ENCODE measurements at places on chromosomes 3 and 15.

- no peak for DNase-seq
These were observed 289.9 kb downstream of the GAP43 start for GRCh38 chr3:115913069-115913686.

GRCh38 chr3:184423561-184423960, 43.7 kb downstream of the CHRD start:
- no peak for DNase-seq

- DNase-seq: no peak
These were observed 580.2 kb downstream of the NLGN1 start for GRCh38 chr3:173977747-173978146.

GRCh38 chr15:42165106-42165505, 8.7 kb upstream of the PLA2G4F start:
- no peak for DNase-seq

GRCh38 chr3:131110087-131110486, 83.4 kb downstream of the NEK11 start:
- DNase-seq: peak; percentile 7

DNA sequence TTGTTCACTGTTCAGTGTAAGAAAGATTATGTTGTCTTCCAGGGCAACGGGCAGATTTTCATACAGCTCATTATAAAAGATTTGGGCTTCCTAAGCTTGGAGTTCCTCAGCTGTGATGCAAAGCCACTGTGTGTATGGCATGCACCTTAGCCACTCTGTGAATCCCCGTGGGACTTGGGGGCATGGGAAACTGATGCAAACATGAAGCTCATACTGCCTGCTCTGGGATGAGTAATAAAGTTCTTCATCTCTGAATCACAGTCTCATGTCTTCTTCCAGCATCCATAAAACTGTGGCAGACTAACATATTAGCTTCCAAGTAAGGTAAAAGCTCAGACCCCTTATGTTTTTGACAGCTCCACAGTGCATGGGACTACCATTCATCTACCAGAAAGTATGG, 154.3 kb upstream of the RORA start:
- no peak for DNase-seq

DNA sequence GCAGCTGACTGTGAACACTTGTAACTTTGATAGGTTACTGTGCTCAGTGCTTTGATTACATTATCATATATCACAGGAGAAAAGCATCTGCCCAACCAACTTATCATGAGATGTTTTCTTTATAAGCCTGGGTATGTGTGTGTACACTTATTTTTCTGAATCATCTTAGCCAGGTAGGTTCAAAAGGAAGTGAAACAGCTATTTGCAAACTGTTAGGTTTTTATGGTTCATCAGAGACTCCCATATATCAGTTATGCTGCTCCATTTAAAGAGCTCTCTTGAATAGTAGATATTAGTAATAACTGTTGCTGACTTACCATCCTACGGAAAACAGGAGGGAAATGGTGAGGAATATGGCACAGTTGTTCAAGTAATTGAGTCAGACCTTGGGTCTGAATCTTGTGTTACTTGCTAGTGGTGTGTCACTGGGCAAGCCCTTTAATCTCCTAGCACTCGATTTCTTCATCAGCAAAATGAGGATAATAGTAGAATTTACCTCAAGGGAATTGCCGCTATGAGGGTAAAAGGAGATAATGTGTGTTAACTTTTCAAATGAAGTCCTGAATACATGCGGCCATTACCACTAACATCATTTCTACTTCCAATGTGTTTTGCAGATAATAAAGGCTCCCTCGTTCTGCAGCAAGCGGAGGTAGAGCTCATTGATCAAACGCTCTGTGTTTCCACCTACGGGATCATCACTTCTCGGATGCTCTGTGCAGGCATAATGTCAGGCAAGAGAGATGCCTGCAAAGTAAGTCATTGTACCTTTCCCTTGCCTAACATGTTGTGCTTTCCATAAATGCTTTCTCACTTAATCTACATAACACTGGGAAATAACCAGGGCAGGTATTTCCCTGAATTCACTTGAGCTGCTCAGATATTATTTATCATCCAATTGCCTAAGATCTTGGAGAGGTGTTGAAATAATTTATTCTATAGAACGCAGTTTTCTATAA, 7.8 kb upstream of the C3orf52 start:
- no peak for DNase-seq

GRCh38 chr3:55615694-55616295, 128.7 kb upstream of the WNT5A start:
- no peak for DNase-seq

GRCh38 chr3:2656806-2657777, 453.1 kb downstream of the IL5RA start:
- DNase-seq: no peak

- no peak for DNase-seq
These were observed 178.8 kb downstream of the POTEB3 start for GRCh38 chr15:21261396-21261964.

GRCh38 chr3:71902258-71903111, 117.5 kb upstream of the PROK2 start:
- no peak for DNase-seq

- DNase-seq: no peak
These were observed 121.1 kb upstream of the NANOGP8 start for GRCh38 chr15:35206060-35206675.

GRCh38 chr15:92648190-92648875, 7.2 kb downstream of the FAM174B start:
- DNase-seq: no peak

DNA sequence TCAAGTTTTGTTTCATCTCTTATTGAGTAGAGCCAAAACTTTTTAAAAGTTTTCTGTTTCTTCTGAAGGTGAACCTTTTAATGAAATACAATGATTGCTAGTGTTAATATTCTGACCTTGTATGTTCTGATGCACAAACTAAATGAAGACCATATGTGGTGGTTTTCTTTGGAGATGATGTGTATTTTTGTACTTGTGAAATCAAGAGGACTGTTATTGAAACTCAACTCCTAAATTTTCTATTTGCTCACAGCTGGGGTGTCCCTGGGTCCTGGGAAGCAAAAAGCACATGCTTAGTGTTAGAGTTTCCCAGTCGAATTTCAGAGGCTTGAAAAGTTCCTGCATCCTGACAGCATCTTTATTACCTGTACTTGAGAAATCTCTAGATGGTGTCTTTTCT, 1185.8 kb upstream of the ALCAM start:
- DNase-seq: no peak

GRCh38 chr15:32979710-32980109, 214.8 kb downstream of the FMN1 start:
- DNase-seq: no peak

DNA sequence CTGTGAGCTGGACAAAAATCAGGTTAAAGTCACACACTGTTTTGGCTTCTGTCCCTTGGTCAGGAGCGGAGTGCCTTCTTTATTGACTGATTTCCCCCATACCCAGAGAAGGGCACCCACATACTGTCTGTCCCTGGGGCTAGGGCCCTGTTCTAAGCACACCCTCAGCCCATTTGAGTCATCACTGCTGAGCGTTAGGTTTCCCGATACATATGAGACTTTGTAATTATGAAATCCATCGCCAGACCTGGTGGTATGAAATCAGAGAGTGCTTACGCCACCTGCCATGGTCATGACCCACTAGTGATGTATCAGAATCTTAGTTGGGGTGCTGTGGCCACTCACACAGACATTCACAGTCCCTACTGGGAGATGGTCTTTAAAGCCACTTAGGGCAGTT, 96.8 kb downstream of the CHDH start:
- no peak for DNase-seq

DNA sequence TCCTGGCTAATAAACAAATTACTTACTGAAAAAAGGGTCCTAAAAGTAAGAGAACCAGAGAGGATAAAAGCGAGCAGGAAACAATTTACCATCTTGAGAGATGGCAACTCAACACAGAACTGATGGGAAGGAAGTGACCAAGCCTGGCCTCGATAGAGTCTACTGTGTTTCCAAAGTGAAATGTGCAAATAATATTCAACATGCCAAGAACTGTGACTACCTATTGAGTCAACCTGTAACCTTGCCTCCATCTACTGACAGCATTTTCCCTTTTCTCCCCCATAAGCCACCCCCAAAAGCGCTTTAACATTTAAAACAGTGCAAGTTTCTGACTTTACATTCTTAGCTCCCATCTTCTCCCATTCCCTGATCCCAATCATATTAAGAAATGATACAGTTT, 75.4 kb upstream of the PSMD6 start:
- no peak for DNase-seq

DNA sequence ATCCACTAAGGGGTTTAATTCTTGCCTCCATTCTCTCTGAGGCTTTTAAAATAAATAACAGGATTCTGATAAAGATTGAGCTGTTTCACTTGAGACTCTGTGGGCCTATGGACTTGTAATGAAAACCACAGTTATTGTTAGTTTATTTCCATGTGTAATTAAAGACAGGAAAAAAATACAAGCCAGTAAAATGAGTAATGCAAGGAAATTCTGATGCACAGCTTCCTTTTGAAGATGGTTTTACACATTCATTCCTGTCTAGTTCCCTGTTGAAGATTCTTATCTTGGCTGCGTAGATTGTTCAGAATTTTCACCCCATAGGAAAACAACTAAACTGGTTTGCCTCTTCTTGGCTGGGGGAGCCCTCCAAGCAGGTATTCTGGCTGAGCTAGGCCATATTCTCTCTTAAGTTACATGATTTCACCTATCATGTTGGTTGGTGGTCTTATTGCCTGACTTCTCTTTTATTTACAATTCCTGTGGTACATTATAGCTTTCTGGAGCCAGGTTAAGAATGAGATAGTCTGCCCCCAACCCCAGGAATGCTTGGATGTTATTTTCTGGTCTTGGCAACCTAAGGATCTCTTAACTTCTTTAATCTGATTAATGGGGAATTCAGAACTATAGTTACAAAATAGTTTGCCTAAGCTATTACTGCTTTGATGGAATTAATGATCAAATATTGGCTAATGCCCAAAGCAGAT, 67.6 kb downstream of the MITF start:
- DNase-seq: peak; percentile 36

DNA sequence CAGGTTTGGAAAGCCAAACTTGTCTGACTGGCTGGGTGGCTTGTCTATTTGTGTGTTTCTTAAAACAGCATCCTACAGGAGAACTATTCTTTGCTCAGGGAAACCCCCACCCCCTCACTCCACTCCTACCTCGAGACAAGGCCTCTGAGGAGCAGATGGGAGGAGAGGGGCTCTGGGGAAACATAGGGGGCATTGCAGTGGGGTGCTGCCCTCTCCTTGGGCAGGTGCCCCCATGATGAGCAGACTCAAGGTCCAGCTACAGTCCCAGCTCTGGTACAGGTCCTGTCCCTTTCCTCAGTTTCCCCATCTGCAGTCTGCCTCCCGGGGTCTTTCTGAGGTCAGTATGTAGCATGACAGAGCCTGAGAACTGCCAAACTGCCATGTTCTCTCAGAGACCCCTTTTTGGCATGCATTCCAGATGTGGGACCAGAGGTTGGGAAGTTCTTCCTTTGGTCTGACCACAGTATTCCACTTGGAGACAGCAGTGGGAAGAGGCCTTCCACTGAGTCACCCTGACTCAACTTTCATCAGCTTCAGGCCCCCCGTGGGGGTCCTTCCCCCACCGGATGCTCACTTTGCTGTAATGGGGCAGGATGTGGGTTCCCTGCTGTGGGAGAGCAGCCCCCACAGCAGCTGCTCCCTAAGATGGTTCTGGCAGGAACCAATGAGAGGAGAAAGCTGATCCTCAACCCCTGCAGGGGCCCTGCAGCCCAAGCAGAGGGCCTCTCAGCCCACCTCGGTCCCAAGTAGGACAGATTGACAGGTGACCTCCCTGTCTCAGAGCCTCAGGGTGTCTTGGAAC, 32.3 kb upstream of the CYP11A1 start:
- peak; percentile 54 for DNase-seq

GRCh38 chr15:90761629-90762028, 44.5 kb downstream of the BLM start:
- no peak for DNase-seq

DNA sequence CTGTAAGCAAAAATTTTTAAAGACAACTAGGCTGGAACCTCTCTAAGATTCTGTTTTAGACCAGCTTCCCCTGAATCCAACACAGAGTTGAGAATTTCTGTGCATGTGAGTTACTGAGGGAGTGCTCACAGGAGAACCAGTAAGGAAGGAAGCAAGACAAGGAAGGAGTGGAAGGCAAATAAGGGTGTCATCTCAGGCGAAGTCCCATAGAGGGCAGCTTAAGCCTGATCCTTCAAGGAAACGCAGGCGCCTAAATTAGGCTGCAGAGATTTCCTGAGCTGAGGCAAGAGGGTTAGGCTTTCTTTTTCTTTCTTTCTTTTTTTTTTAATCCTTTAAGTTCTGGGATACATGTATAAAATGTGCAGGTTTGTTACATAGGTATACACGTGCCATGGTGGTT, 36.2 kb upstream of the COL6A6 start:
- DNase-seq: no peak

DNA sequence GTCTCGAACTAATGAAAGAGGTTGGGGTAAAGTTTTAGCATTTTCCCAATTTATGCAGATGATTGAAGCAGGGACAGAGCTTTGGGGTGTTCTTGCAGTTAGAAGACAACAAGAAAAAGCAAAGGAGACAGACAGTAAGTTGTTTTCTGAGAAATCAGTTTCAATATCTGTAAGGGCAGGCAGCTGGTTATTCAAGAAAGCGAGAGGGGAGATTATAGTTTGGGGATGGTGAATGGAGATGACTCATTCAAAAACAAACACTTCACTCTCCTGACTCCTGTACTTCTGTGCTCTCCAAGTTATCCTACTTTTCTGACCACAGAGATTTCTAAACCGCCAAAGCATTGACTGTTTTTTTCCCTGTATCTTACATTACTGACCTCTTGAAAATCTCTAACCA, 352.0 kb downstream of the GAP43 start:
- no peak for DNase-seq

DNA sequence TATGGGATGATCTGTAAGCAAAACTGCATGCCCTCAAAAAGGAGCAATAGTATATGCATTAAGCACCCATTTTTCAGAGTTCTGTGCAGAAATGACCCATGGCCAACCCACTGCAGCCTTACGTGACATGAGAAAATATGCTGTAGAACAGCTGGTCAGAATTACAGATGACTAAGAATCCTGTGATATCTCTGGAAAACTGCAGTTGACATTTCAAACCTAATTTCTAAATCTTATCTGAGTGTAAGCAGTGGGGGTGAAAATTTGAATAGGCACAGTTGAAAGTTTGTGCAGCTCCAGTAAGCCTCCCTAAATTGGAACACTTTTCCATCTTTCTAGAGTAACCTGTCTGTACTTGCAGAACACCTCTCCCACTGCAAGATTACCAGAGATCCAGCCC, 28.7 kb upstream of the COL6A6 start:
- DNase-seq: no peak

GRCh38 chr3:188113756-188114155, 40.2 kb upstream of the LPP start:
- no peak for DNase-seq

DNA sequence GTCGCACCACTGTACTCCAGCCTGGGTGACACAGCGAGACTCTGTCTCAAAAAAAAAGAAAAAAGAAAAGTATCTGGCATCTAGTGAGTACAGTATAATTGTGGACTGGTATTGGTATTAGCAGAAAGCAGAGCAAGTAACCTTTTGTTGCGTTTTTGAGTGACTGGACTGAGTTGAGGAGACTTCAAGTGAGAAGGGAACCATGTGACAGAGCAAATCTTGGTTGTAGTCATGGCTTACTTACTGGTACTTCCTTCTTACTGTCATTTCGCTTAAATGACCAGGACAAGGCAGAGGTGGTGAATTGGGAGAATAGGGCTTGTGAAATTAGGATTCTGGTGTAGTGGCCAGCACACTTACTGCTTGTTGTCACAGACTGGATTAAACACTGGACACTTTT, 20.6 kb downstream of the RTF1 start:
- no peak for DNase-seq

GRCh38 chr3:193134856-193135255, 106.2 kb upstream of the PLAAT1 start:
- DNase-seq: no peak
